ENCODE measurements at places on chromosomes 2 and 18.

DNA sequence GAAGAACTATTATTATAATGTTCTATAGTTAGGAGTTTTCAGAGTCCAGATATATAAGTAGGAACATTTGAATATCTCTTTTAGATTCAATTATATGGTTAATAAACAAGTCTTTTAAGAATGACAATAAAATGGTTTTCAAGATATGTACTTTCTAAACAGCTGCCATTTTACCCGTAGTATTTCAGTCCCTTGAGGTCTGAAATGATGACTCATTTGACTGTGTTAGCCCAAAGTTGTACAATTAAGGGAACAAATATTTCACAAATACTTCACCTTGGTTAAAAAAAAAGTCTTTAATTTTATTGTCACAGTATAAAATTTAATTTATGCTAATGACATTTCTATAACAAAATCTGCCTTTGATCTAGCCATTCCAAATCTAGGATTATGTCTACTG, 91.6 kb upstream of the TANK start:
- DNase-seq = no peak

DNA sequence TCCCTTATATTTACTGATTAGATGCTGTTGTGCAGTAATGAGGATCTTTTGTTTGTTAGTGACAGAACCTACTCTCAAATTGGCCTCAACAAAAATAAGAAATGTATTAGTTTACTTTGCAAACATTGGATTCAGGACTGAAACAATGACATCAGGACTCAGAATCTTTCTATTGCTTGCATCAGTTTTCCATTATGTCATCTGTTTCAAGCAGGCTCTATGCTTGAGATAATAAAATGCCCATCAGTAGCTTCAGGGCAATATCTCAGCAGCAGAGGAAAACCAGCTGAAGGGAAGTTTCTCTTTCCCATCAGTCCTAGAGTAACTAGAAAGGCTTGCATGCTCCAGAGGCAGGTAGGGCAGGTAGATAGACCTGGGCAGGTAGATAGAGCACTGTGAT, 375.5 kb upstream of the SLC8A1 start:
- no peak for DNase-seq

GRCh38 chr2:135651717-135652116, 89.9 kb upstream of the UBXN4 start:
- no peak for DNase-seq

- no peak for DNase-seq
Observed at GRCh38 chr2:48558456-48558855, 28.5 kb downstream of the STON1 start.
